ENCODE measurements at places on chromosomes 1 and 21. TPM values are rescaled to one million over a fixed set of nuclear protein-coding genes. Genes with fewer than 3 reads are reported as not detected.

DNA sequence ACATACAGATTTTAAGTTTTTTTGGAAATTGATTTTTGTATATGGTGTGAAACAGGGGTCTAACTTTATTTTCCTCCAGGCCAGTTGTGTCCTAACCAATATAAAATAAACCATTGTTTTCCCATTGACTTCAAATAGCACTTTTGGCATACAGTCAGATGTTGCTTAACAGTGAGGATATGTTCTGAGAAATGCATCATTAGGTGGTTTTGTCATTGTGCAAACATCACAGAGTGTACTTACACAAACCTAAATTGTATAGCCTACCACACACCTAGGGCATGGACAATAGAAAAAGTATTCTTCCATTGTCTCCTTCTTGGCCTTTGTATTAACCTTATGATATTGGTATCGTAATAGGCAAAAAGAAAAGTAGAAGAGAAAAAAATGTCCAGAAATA, 37.4 kb upstream of the DISP1 start:
- DNase-seq = no peak

DNA sequence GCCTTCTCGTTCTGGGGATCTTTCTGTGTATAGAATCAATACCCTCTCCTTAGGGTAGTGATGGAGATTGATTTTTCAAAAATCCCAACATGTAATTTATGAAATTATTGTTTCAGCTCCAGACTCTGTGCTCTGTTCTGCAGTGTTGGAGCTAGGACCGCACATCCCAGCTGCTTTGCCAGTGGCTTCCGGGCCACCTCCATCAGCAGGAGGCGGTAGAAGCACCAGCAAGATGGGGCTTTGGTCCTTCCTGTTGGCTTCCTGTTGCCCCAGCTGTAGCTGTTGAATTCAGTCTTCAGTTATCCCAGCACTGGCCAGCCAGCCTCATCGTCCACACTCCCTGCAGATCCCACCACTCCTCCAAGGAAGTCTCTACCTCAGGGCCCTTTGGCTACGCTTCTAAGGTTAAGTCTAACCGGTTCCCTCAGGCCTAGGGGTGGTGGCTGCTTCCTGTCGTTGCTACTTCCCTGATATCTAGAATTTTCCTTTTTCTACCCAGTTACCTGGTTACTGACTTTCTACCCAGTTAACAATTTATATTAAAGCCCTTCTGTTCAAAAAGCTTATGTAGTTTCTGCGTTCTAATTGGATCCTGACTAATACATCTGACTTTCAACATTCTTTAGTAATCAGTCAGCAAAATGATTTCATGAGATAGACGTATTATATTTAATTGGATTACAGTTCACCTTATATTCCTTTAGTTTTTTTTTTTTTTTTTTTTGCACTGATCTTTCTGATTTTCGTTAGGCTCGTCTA, 24.6 kb downstream of the GALNT2 start:
- no peak for DNase-seq

LAD1 gene
- 0.21 TPM for total RNA-seq

- no peak for DNase-seq
Measured at GRCh38 chr1:8458607-8459006, 140.7 kb downstream of the SLC45A1 start.

DNA sequence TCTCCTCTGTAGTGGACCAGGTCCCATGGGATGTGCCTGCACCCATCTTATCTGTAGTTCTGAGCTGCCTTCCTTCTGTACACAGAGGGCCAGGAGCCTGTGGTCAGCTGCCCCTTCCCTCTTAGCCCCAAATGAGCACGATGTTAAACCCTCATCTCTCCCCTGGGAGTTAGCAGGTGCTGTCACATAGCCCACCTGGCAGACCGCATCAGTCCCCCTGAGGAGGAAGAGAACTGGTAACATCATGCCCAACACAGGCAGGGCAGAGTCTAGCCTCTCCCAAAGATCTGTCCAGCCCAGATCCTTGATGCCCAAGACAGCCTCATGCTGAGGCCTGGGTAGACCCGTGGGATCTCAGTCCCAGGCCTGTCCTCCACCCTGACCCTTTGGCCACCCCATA, 4.7 kb downstream of the TIE1 start:
- no peak for DNase-seq

GRCh38 chr1:192238421-192238820, 78.4 kb upstream of the RGS21 start:
- DNase-seq = no peak

DNA sequence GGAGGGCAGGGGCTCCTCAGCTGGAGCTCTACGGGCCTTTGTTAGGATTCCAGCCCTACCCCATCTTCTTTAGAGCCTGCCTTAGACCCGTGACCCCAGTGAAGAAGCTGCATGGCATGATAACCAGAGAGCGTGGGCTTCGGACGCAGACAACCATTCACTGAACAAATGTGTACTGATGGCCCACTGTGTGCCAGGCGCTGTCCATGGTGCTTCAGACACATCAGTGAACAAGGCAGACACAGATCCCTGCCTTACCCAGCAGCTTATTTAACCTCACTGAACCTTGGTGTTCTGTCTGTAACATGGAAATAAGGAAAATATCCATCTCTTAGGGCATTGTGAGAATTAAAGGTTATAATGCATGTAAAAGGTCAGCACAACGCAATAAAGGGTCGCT, 9.5 kb downstream of the CHIT1 start:
- no peak for DNase-seq

- DNase-seq = peak; percentile 58
Measured at GRCh38 chr1:25031601-25031965, 101.5 kb upstream of the RUNX3 start.

GRCh38 chr1:229006121-229006870, 264.6 kb upstream of the RAB4A start:
- no peak for DNase-seq
